Esophagus squamous epithelium (tissue), 5 donors: ENCODE measurements at places on chromosomes 1 and 21. TPM values are rescaled to one million over a fixed set of nuclear protein-coding genes. Genes with fewer than 3 reads are reported as not detected.

- no peak for DNase-seq
These were observed 18.6 kb upstream of the ANKRD45 start for GRCh38 chr1:173688300-173688699.

DNA sequence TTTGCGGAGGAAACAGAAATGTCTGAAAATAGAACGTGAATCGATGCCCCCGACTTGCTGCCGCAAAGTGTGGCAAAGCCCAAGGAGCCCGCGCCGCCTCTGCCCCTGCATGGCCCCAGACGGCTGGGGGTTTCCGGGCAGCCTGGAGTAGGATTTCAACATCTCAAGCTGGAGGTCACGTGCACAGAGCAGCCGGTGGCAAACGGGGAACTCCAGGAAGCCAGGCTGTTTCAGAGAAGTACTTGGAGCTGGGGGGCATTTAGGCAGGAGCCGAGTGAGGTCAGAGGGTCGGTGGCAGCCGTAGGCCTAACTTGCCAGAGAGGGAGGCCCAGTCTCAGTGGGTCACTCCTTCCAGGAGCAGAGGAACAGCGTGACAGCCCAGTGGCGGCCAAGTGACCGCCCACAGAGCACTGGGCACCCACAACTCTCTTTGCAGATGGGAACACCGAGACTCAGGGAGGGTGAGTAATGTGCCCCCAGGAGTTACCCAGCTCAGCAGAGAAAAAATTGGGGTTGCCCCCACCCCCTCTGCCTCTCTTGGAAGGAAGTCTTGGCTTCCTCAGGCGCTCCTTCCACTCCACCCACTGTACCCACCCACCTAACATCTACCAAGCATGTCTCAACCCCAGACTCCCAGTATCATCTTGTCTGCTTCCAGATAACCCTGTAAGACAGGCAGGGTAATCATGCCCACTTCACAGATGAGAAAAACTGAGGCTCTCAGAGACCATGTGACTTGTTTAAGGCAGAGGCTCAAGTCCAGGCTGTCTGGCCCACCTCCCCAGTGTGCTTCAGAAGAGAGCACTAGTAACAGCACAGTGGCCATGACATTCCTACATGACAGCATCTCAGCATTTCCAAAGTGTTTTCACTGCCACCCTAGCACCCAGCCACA, 179.4 kb downstream of the HIVEP3 start:
- DNase-seq = peak; percentile 44

GRCh38 chr21:40752125-40752524, 94.8 kb downstream of the DSCAM start:
- DNase-seq = no peak

- DNase-seq = no peak
These were observed 5.1 kb downstream of the SYDE2 start for GRCh38 chr1:85195703-85196102.

- no peak for DNase-seq
These were observed 35.5 kb downstream of the COQ8A start for GRCh38 chr1:226975259-226976250.

Gene MTARC2
- 6.3 TPM for total RNA-seq

GRCh38 chr1:185480545-185480944, 163.5 kb upstream of the IVNS1ABP start:
- DNase-seq = no peak

Gene FHAD1
- not detected for total RNA-seq

Gene CCDC27
- not detected for total RNA-seq

GRCh38 chr1:195663549-195664280, 944.5 kb downstream of the KCNT2 start:
- no peak for DNase-seq

Gene SGIP1
- total RNA-seq = not detected

Gene COL24A1
- 0.15 TPM for total RNA-seq

GRCh38 chr1:246934765-246935164, 3.0 kb upstream of the AHCTF1 start:
- no peak for DNase-seq
